ENCODE measurements at places on chromosomes 5 and 9. TPM values are rescaled to one million over a fixed set of nuclear protein-coding genes. Genes with fewer than 3 reads are reported as not detected.

SLC22A4 gene
- 0.86 TPM for polyA plus RNA-seq

CD72 gene
- polyA plus RNA-seq, result 0.66 TPM

PCDHB12 gene
- polyA plus RNA-seq, result 0.72 TPM

CDKN2B-AS1 gene
- 0.09 TPM for polyA plus RNA-seq

IL9 gene
- polyA plus RNA-seq, result not detected

ANKRD20A1 gene
- 3.0 TPM for polyA plus RNA-seq

HARS1 gene
- 44.5 TPM for polyA plus RNA-seq

SLC45A2 gene
- 0.70 TPM for polyA plus RNA-seq

GNAQ gene
- polyA plus RNA-seq, result 6.0 TPM

HSPB3 gene
- 644 TPM for polyA plus RNA-seq

AK1 gene
- polyA plus RNA-seq, result 811 TPM

SPINK13 gene
- 0.72 TPM for polyA plus RNA-seq

SLCO6A1 gene
- not detected for polyA plus RNA-seq

RNF224 gene
- polyA plus RNA-seq, result 0.09 TPM

SPIN1 gene
- polyA plus RNA-seq, result 26.3 TPM

GABRA1 gene
- not detected for polyA plus RNA-seq

ORM2 gene
- 0.27 TPM for polyA plus RNA-seq

THOC3 gene
- 5.6 TPM for polyA plus RNA-seq

DPYSL3 gene
- 23.2 TPM for polyA plus RNA-seq

FBP2 gene
- not detected for polyA plus RNA-seq

SCGB3A2 gene
- polyA plus RNA-seq, result 0.34 TPM

ENG gene
- 362 TPM for polyA plus RNA-seq

PCDHB8 gene
- 0.84 TPM for polyA plus RNA-seq

TMEM171 gene
- not detected for polyA plus RNA-seq

SPATA31A3 gene
- polyA plus RNA-seq, result not detected

SPATA31E1 gene
- not detected for polyA plus RNA-seq

KCNMB1 gene
- polyA plus RNA-seq, result 1.3 TPM

DDX4 gene
- not detected for polyA plus RNA-seq

PCDHGA1 gene
- 0.70 TPM for polyA plus RNA-seq

SCAMP1 gene
- 14.6 TPM for polyA plus RNA-seq

MAPK9 gene
- polyA plus RNA-seq, result 20.1 TPM

ACTBL2 gene
- polyA plus RNA-seq, result not detected

FAM221B gene
- not detected for polyA plus RNA-seq

EPB41L4A gene
- 9.2 TPM for polyA plus RNA-seq

WDR38 gene
- 0.09 TPM for polyA plus RNA-seq

AK8 gene
- 0.66 TPM for polyA plus RNA-seq

GLRA1 gene
- polyA plus RNA-seq, result not detected

ADRA1B gene
- 1.3 TPM for polyA plus RNA-seq

RASGRF2 gene
- 2.7 TPM for polyA plus RNA-seq

TSSK1B gene
- 0.07 TPM for polyA plus RNA-seq

RC3H2 gene
- polyA plus RNA-seq, result 11.5 TPM

LCN15 gene
- 2.1 TPM for polyA plus RNA-seq

NEUROG1 gene
- polyA plus RNA-seq, result not detected
